CD4-positive, CD25-positive, alpha-beta regulatory T cell (primary cell): ENCODE measurements at places on chromosomes 5 and 9. TPM values are rescaled to one million over a fixed set of nuclear protein-coding genes. Genes with fewer than 3 reads are reported as not detected.

GRCh38 chr9:121451586-121451985 lies 48.1 kb downstream of the GGTA1 start:
- H3K4me1 ChIP-seq = no peaks in the 10 kb centered on the region
- DNase-seq = no peak
- no peaks in the 10 kb centered on the region for H3K36me3 ChIP-seq
- H3K4me3 ChIP-seq = no peak overlapping the region
- H3K27ac ChIP-seq = no peak overlapping the region
- H3K27me3 ChIP-seq = peaks cover 8% of the 10 kb centered on the region

MCIDAS gene
- total RNA-seq = not detected

PLCXD3 gene
- not detected for total RNA-seq

GRCh38 chr9:37430841-37431597 lies 8.5 kb downstream of the GRHPR start:
- H3K27me3 ChIP-seq = no peaks in the 10 kb centered on the region
- DNase-seq = no peak
- no peaks in the 10 kb centered on the region for H3K4me1 ChIP-seq
- H3K36me3 ChIP-seq = peaks cover 51% of the 10 kb centered on the region

GRCh38 chr5:148347706-148348105 lies 12.3 kb downstream of the SPINK9 start:
- H3K27me3 ChIP-seq = no peaks in the 10 kb centered on the region
- no peak overlapping the region for H3K4me3 ChIP-seq
- no peaks in the 10 kb centered on the region for H3K36me3 ChIP-seq
- no peaks in the 10 kb centered on the region for H3K4me1 ChIP-seq
- no peak for DNase-seq
- H3K27ac ChIP-seq = no peak overlapping the region

HMCN2 gene
- not detected for total RNA-seq

GRCh38 chr5:20680718-20681302 lies 692.8 kb upstream of the CDH18 start:
- DNase-seq = no peak
- no peaks in the 10 kb centered on the region for H3K27me3 ChIP-seq
- no peak overlapping the region for H3K27ac ChIP-seq
- H3K4me1 ChIP-seq = no peaks in the 10 kb centered on the region

DNA sequence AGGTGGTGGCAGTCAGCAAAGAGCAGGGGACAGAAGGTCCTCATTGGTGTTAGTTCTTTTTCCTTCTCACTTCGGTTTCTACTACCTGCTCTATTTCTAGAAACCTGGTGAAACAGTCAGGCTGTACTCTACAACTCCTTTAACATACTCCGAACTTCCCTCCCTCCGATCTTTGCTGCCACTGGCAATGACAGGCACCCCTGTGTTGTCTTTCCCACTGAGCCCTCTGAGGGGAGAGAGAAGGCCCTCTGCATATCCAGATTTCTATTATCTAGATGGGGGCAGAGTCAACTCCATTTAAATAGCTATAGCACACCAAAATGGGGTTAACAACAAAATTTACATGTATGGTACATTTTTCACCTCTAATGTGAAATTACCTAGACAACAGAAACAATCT lies 123.7 kb downstream of the CDK5RAP2 start:
- H3K27ac ChIP-seq = no peak overlapping the region
- H3K27me3 ChIP-seq = no peaks in the 10 kb centered on the region
- H3K36me3 ChIP-seq = peaks cover 67% of the 10 kb centered on the region
- H3K4me1 ChIP-seq = no peaks in the 10 kb centered on the region

DNA sequence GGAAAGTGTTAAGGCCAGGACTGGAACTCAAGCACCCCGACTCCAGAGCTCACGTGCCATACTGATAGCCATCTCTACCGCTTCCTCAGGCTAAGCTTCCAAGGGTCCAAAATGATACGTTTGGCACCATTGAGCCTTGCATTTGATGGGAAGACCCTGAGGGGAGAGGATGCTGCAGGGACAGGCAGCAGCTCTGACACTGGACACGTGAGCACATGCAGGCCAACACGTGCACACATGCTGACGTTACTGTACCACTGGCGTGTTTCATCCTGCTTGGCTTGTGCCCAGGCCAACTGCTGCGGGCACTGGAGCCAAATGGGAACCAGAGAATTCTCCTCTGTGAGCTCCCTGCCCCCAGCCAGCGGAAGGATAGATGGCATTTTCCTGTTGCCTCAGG lies 5.2 kb downstream of the FAT2 start:
- DNase-seq = no peak
- no peaks in the 10 kb centered on the region for H3K27me3 ChIP-seq
- no peak overlapping the region for H3K4me3 ChIP-seq
- H3K36me3 ChIP-seq = no peaks in the 10 kb centered on the region
- H3K4me1 ChIP-seq = no peaks in the 10 kb centered on the region
- H3K27ac ChIP-seq = no peak overlapping the region

DNA sequence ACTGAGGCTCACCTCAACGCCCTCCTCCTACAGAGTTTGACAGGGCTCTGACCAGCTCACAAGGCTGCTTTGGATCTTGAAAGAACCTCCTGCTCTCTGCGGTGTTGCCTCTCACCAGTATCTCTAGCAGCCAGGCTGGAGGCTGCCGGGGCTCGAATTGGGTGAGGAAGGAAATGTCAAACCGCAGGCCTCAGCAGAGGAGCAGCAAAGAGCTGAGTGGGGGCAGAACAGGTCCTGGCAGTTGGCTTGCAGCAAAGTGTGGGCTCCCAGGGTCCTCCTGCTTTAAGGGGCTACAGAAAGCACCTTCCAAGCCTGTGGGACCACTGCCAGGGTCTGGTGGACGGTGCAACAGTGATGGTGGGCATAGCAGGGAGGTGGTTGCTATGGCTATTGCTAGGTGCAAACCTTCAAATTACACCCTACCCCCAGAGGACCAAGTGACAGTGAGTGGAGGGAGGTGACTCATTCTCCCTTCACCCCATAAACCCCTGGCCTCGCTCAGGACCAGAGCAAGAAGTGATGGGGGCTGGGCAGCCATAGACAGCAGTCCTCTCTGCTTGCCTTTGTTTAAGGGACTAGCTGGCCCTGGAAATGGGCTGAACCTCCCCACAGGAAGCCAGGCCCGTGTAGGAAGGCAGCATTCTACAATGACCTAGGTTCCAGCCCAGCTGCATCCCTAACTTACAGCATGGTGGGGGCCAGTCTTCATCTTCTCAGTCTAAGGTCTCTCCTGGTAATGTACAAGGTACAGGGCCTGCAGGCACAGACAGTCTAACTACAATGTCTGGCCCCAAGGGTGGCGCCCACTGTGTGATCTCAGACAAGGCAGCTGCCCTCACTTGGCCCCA lies 18.7 kb downstream of the LCP2 start:
- peaks cover 96% of the 10 kb centered on the region for H3K4me1 ChIP-seq
- H3K36me3 ChIP-seq = peaks cover 55% of the 10 kb centered on the region
- H3K4me3 ChIP-seq = peak overlapping the region; percentile 65
- peak; percentile 96 for DNase-seq

LMNB1 gene
- total RNA-seq = 52.5 TPM

GRCh38 chr9:77987081-77987656 lies 44.4 kb downstream of the GNAQ start:
- H3K4me1 ChIP-seq = peaks cover 8% of the 10 kb centered on the region
- H3K36me3 ChIP-seq = peaks cover 2% of the 10 kb centered on the region
- no peaks in the 10 kb centered on the region for H3K27me3 ChIP-seq
- no peak overlapping the region for H3K4me3 ChIP-seq

- no peak overlapping the region for H3K27ac ChIP-seq
- H3K36me3 ChIP-seq = no peaks in the 10 kb centered on the region
- DNase-seq = no peak
- H3K4me3 ChIP-seq = no peak overlapping the region
Measured at GRCh38 chr9:95213117-95213516, 104.4 kb downstream of the FANCC start.

- peaks cover 7% of the 10 kb centered on the region for H3K4me1 ChIP-seq
- DNase-seq = no peak
- no peaks in the 10 kb centered on the region for H3K27me3 ChIP-seq
- H3K36me3 ChIP-seq = no peaks in the 10 kb centered on the region
Measured at GRCh38 chr5:137891849-137892248, 2.6 kb downstream of the PKD2L2 start.

DNA sequence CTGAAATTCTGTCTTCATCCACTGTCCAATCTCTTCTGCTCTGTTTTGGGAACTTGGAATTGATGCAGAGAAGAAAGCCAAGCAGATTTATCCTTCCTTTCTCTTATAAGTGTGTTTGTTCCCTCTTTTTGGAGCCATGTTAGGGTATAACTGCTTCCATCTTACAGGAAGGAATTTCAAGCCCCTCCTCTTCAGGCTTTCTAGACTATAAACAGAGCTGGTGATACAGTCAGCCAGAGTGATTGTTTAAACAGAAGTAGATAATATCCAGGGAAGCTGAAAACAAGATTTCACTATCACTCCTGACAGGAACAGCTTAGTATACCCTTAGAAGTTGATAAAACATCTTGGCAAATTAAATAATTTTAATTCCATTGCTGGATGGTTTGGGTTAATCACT lies 102.1 kb upstream of the DMRT1 start:
- H3K27ac ChIP-seq = no peak overlapping the region
- H3K27me3 ChIP-seq = no peaks in the 10 kb centered on the region
- peaks cover 16% of the 10 kb centered on the region for H3K36me3 ChIP-seq
- DNase-seq = no peak
- no peaks in the 10 kb centered on the region for H3K4me1 ChIP-seq
- no peak overlapping the region for H3K4me3 ChIP-seq

TAF11L5 gene
- not detected for total RNA-seq

- no peak overlapping the region for H3K4me3 ChIP-seq
- H3K27ac ChIP-seq = no peak overlapping the region
- no peaks in the 10 kb centered on the region for H3K4me1 ChIP-seq
- H3K27me3 ChIP-seq = no peaks in the 10 kb centered on the region
- no peaks in the 10 kb centered on the region for H3K36me3 ChIP-seq
Measured at GRCh38 chr9:1855726-1856125, 159.4 kb upstream of the SMARCA2 start.
